ENCODE measurements at places on chromosomes 1 and 21.

GRCh38 chr1:151612501-151613281 is 841 bp downstream of the SNX27 start:
- peak; percentile 8 for DNase-seq

DNA sequence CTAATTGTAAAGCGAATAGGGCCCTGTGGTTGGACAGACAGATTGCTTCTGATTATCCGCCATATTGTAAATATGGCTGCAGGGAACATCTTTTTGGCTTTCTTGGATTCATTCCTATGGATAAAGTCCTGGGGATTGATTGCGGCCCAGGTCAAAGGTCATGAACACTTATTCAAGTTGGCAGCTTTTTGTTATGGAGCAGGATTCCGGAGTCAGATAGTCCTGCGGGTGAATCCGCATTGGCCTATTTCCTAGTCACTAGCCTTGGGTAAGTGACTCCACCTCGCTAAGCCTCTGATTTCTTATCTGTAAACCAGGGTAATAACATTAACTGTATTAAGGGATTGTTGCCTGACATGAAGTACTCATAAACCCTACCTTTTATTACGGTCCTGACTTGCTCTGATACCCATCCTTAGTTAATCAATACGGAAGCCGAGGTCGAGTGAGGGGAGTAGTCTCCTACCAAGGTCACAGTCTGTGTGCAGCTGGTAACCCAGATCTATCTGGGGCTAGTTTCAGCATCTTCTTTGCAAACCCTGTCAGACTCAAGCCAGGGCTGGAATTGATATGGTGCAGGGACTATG is 31.7 kb downstream of the EDN2 start:
- no peak for DNase-seq

DNA sequence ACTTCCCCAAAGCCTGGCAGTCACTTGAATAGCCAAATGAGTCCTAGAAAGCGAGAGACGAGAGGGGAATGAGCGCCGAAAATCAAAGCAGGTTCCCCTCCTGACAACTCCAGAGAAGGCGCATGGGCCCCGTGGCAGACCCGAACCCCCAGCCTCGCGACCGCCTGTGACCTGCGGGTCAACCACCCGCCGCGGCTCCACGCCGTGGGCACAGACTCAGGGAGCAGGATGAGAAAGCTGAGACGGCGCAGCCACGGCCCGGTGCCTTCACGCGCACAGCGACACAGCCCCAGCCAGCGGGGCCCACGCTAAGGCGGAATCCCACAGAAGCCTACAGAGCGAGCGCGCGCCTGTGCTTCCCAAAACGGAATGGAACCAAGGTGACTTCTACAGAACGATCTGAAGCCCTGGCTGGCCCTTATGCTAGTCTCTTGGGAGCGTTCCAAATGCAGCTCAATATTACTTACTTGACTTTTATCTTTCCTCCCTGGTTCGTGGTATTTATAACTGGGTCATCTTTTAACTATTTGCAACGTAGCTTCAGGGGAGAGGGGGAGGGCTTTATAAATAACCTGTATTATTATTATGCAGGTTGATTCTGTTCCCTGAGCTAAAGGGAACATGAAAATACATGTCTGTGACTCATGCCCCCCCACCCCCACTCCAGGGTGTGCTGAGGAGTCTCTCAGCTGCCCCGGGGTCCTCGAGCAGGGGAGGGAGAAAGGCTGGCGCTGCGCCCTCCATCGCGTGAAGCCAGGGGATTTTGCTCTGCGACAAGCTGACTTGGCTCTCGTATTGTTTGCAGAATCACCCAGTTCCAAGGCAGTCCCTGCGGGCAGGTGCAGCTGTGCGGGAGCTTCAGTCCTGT is 1.7 kb downstream of the TSPEAR start:
- no peak for DNase-seq

- DNase-seq, result no peak
Observed at GRCh38 chr1:199669916-199670315, 357.6 kb upstream of the NR5A2 start.

DNA sequence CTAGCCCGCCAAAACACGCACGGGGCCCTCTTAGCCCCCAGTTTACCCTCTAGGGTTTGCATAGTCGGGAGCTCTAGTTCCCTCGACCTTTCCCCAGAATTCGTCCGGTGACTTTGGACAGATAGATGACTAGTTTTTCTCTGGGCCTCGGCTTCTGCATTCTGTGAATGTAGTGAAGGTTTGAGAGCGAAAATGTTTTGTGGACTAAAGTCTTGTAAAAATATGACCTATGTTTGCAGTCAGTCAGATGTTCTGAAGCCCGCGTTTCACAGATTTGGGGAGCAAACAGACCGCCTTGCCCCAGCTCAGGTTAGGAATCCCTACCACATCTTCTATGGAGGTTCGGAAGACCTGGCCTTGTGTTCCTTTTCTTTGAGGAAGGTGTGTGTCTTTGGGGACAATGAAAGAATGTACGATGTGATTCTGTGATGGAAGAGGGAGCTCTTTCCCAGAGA is 401 bp downstream of the UQCRH start:
- DNase-seq, result no peak

DNA sequence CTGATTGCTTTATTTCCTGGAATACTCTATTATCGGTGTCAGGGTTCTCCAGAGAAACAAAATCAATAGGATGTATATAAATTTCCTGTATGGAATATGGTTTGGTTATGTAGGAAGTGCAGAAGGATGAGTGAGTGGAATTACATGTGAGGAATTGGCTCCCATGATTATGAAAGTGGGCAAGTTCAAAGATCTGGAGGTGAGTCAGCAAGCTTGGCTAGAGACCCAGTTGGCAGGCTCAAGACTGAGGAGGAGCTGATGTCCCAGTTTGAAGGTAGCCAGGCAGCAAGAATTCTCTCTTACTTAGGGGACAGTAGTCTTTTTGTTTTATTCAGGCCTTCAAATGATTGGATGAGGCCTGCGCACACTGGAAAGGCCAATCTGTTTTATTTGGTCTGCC is 57.5 kb downstream of the MAP3K7CL start:
- no peak for DNase-seq

DNA sequence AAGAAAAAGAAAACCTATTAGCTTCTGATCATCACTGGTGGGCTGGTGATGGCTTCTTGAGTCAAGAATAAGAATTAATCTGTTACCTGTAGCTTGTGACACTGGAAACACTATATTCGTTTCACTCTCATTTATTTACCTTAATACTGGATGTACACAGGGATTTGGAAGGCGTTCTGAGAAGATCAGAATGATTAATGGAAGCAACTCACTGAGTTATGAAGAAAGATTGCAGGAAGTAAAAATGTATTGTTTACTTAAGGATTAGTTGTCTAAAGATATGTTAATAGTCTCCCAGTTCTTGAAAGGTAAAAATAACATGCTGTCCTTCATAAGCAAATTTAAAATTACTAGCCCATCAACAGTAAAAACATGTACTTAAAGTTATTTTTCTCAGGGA is 644.9 kb upstream of the NCAM2 start:
- no peak for DNase-seq

- no peak for DNase-seq
Observed at GRCh38 chr1:97078872-97079271, 357.3 kb downstream of the PTBP2 start.

DNA sequence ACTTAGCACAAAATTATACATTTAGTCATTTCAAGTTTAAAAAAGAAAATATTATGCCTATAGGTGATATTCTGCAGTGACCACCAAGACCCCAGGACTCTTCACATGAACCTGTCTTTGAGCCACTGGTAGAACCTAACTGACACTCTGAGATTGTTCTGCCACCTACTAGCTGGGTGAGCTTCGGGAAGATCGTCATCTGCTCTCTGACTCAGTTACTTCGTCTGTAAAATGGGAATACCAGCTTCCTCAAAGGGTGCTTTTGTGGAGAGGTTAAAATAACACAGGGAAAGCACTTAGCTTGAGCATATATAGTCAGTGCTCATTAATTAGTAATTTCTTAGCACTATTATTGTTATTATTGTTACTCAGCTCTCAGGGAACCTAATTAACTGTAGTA is 228.5 kb upstream of the JUN start:
- DNase-seq, result no peak

DNA sequence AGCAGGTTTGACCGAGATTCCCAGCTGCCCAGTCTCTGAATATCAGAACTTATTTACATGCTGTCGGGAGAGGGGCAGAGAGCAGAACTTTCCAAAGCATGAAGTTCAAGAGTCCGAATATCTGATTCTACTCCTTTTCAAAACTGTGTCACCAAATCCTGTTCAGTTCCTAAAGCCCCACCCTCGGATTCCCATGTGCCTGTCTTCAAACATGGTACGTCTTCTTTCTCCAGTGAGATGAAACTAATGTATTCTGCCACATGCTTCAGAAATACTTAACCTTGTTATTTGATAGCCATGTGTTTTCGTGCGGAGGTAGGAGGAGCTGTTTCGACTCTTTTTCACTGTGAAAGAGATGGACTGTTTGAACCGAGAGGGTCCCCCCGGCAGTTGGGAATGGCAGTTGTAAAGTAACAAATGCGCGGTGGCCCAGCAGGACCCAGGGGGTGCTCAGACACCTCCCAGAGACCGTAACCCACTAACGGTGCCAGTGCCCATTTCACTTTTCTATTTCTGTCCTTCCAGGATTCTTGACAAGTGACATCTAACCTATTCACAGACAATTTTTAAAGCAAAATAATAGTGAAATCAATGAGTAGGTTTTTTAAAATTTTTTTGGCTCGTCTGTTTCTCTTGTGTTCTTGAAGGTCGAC is 67.2 kb downstream of the ZBTB18 start:
- DNase-seq, result no peak

DNA sequence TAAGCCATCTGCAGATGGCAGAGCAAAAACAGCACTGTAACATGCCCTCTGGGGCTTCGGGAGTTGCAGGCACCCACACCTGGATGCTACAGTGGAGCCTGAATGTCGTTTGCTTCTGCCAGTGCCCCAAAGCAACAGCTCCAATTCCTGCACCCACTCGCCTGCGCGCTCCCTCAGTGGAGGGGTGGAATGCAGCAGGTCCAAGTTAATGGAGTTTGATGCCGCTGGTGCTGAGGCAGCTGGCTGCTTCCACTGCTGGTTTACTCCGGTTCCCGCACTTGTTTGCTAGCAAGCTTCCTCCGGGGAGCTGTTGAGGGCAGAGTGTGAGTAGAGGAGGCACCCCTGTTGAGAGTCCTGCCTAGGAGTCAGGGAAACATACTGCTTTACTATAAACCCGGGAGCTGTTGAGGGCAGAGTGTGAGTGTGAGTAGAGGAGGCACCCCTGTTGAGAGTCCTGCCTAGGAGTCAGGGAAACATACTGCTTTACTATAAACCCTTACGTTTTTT is 584.0 kb upstream of the TMPRSS15 start:
- no peak for DNase-seq

DNA sequence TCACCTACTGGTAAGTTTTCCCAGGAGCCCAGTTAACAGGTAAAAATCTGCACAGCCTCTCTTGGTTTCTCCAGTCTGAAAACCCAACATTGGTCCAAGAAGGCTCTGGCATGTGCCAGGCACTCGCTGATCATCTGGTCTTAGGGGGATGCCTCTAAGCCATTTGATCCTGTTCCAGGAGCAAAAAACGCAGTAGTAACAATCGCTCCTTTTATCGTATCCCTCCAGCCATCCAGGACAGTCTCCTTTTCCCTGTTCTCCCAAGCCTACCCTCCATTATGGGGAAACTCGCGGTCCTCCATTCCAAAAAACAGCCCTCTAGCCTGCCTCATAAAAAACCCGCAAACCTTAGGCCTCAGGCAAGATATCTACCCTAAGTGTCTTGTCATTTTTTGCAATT is 56.2 kb downstream of the ODF2L start:
- no peak for DNase-seq

DNA sequence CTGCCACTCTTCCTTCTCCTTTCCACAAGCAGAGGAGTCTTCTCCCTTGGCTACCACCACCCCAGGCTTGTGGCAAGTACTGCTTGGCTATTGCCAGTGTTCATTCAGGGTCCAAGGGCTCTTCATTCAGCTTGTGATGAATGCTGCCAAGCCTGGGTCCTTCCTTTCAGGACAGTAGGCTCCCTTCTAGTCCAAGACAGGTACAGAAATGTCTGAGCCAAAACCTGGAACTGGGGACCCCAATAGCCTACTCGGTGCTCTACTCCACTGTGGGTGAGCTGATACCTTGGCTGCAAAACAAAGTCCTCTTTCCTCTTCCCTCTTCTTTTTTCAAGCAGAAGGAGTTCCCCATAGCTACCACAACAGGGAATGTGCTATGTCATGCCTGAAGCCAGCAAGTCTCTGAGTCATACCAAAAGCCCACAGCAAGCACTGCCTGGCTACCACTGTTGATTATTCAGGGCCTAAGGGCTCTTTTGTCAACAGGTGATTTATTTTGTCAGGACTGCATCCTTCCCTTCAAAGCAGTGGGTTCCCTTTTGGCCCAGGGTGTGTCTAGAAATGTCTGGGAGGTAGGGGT is 268.9 kb downstream of the HHAT start:
- DNase-seq, result no peak

- DNase-seq, result no peak
Observed at GRCh38 chr1:195733408-195733807, 874.8 kb downstream of the KCNT2 start.

DNA sequence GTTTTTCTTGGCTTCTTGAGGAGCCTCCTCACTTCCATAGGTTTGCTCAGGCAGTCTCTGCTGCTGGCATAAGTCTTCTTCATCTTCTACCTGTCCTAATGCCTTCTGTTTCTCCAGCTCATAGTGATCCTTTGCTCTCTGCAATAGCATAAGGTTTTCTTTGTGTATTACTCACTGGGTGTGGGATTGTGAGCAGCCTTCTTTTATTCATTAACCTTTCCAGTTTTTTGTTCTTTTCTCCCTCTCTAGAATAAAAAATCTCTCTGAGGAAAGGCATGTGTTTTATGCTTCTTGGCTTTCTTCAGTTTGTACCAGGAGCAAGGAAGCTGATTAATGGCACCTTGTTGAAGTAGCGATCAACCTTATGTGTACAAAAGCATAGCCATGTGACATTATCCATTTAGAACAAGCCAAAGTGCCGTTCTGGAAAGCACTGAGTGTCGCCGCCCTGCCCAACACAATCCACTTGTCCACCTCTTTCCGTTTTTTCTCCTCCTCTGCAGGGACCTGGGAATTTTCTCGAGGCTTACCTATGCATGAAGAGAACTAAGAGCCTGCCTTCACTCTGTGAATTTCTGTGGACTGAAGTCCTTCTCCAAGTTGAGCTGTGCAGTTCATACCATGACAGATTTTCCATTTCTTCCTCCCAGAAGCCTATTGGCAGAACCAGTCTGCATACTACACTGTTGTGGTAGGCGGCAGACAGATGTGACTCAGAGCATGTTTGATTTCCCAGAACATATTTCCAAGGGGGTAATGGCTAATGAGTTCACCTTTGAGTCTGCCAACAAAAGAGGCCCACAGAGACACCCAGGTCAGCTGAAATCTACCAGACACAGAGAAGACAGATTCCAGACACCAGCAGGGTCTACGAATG is 39.0 kb downstream of the DPT start:
- no peak for DNase-seq

- DNase-seq, result no peak
Observed at GRCh38 chr21:44397431-44398031, 44.1 kb downstream of the TRPM2 start.

- DNase-seq, result no peak
Observed at GRCh38 chr21:41954654-41955499, 1.1 kb upstream of the C2CD2 start.

GRCh38 chr1:67732750-67733151 is 47.8 kb downstream of the GADD45A start:
- DNase-seq, result no peak

Data from stimulated activated CD4-positive, alpha-beta T cell treated with anti-CD3 and anti-CD28 coated beads, Interleukin-1b, Interleukin-23, amount 100 ng/mL, for 48 hours (primary cell).